ENCODE measurements at places on chromosomes 5 and 9.

GRCh38 chr9:8652255-8652654, 852.7 kb upstream of the DMAC1 start:
- DNase-seq = no peak

DNA sequence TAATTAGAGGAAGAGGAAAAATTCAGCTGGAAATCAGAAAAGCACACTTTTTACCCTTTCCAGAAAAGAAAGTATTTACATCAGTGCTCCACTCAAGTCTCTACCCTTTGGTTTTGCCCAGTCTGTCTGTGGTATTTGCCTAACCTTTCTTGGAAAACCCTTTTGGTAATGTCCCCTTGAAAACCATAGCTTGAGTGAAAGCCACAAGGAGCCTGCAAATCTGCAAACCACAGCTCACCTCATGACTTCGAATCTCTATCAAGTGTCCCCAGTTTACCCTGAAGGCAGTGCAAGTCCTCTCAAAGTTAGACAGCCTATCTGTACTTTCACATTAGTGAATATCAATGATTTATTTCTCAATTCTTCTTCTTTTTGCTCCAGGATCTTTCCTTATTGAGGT, 162.1 kb upstream of the TSLP start:
- DNase-seq = no peak

DNA sequence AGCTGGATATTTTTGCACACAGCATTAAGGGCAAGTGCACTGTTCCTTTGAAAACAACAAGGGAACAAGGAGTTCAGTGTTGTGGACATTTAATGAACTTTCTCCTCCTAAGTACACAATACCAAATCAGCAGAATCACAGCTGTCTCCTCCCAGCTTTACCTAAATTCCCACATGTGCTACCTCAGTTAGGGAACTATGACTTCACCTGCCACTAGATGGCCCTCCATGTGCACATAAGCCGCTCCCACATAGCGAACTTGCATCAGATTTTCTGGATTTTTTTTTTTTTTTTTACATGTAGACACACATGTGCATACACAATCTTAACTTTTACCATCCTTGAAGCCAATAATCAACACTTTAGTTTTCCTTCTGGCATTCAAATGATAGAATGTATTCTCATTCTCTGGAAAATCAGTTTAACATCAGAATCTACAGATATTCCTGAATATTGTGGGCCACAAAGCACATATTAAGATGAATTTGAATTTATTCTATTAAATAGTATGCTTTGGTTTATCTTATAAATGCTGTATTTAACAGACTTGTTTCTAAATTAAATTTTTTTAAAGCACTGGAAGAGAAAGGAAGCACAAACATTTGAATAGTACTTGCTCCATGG, 123.6 kb downstream of the PALM2AKAP2 start:
- peak; percentile 76 for DNase-seq

DNA sequence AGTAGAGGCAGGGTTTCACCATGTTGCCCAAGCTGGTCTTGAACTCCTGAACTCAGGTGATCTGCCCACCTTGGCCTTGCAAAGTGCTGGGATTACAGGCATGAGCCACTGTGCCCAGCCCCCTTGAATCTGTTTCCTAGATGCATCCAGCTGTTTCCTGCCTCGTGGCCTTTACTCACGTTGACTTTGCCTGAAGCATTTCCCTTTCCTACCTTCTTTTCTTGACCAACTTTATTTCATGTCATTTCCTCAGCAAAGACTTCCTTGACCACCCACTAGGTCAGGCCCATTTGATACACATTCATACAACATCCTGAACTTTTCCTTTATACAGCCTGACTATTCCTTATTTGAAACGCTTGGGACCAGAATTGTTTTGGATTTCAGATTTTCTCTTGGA, 51.0 kb downstream of the DOCK2 start:
- no peak for DNase-seq

GRCh38 chr9:114085387-114085789, 7.3 kb upstream of the AMBP start:
- no peak for DNase-seq

- DNase-seq = no peak
Measured at GRCh38 chr9:106964822-106965525, 102.0 kb downstream of the ZNF462 start.
